M059J (cell line): ENCODE measurements at places on chromosomes 1 and 21.
A peak's percentile ranks its signal among the peaks of the same experiment; 100 is the strongest.

GRCh38 chr1:203325026-203325417, 19.7 kb downstream of the BTG2 start:
- peak; percentile 32 for DNase-seq

DNA sequence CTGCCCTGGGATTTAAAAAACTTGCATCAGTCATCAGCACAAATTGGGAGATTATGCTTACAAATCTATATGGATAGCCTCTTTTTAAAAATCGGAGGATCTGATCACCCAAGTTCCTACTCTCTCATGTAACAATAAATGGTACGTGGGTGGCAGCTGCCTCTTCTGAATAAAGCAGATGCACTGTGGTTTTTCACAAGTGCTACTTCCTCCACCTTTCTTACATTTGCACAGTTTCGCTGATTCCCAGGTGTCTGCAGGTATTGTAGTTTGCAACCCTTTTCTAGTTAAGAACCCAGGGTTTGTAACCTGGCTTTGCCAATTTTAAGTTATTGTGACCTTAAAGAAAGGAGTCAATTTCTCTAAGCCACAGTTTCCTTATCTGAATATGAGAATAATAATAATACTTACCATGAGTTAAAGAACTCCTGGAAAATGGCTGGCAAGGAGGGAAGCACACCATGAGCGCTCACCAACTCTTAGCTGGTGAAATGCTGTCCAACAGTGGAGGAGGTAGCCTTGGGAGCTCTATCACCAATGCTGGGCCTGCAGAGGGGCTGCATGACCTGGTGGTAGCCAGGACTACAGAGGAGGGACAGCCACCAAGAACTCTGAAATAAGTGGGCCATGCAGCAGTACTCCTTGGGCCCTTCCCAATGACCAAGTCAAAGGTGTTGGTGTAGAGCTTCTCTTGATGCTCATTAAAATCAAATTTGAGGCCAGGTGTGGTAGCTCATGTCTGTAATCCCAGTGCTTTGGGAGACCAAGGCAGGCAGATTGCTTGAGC, 30.2 kb upstream of the KCNA2 start:
- no peak for DNase-seq

DNA sequence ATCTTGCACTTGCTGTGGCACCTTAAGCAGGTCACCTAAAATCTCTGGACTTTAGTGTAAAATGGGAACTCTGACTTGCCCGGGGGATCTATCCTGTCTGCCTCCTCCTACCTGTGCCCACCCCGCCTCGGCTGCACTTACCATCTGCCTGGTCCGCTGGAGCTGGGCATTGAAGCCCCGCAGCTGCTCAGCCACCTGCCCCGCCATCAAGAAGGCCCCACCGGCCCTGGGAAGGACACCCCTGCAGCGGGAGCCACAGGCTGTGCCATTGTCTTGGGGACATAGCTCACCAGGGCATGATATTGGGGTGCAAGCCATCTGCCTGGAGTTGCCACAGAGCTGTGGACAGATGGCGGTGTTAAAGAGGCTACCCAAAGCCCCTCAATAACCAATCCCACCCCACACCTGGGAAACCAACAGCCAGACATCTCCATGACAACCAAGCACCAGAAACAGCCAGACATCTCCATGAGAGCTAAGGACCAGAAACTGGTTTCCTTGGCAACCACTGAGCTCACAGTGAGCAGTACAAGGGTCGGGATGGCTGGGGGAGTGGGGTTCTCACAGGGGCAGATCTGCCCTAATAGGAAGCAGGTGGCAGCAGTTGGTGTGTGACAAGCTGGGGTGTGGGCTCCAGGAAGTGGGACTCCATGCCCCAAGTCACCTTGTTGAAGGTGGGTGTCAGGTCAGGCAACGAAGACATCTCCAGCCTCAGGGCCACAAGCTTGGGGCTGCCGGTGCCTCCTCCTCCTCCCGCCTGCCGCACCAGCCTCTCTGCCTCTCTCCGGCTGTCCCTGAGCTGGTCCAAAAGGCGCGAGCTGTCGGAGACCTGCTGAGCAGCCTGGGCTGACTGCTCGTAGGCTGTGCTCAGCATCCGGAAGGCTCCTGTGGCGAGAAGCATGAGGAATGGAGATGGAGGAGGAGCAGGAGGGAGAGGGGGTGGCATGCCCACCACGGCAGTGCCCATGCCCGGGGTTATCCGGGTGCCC, 29.1 kb downstream of the LAMB3 start:
- DNase-seq, result no peak

DNA sequence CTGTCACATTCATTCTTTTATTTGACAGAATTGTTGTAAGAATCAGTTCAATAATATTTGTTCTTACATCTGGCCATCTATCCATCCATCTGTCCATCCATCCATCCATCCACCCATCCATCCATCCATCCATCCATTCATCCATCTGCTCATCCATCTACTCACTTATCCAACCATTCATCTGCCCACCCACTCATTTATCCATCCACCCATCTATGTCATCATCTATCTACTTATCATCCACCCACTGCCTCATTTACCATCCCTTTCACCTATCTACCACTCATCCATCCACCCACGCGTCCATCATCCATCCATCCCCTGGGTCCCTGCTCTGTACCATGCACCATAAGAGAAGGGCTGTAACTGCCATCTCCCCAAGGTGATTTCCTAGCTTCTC, 134.1 kb downstream of the FOXD2 start:
- no peak for DNase-seq

DNA sequence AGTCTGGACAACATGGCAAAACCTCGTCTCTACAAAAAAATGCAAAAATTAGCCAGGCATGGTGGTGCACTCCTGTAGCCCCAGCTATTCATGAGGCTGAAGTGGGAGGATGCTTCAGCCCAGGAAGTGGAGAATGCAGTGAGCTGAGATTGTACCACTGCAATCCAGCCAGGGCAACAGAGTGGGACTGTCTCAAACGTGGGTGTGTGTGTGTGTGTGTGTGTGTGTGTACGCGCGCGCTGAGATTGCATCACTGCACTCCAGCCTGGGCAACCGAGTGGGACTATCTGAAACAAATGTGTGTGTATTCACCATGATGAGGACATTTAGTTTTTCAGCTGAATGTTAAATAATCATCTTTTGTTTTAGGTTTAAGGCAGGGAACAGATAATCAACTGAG, 21.1 kb downstream of the USP1 start:
- DNase-seq, result no peak
